ENCODE measurements at places on chromosomes 16 and 17.

- no peak for DNase-seq
These were observed 5.6 kb upstream of the NOTUM start for GRCh38 chr17:81966343-81967243.

DNA sequence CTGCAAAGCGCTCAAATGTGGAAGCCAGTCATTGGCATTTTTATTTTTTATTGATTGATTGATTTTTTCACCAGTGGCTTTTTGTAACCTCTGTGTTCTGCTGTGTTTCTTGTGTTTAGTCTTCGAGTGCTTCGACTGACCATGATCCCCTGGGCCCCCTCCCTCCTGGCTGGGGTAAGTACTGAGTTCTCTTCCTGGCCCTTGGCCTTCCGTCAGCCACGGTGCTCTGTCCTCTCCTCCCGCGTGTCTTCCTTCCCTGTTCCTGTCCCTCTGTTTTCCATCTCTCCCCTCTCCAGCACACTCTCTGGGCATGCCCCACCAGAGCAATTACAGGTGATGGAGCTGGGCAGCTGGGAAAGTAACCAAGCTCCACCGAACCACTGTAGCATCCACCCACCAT is 25.8 kb upstream of the CLEC18A start:
- no peak for DNase-seq

GRCh38 chr17:50169121-50169764 is 3.4 kb downstream of the SGCA start:
- DNase-seq, result peak; percentile 78

- no peak for DNase-seq
These were observed 12.8 kb downstream of the GPR179 start for GRCh38 chr17:38330941-38331411.

GRCh38 chr17:45782889-45783592 is 1.1 kb upstream of the CRHR1 start:
- no peak for DNase-seq

- no peak for DNase-seq
These were observed 594.8 kb upstream of the CDH5 start for GRCh38 chr16:65771707-65772106.

GRCh38 chr16:4233431-4233830 is 8.4 kb downstream of the SRL start:
- DNase-seq, result no peak

GRCh38 chr17:81010935-81011334 is 19.3 kb downstream of the CHMP6 start:
- no peak for DNase-seq

- DNase-seq, result no peak
These were observed 1.7 kb upstream of the NLRC3 start for GRCh38 chr16:3578610-3579551.

- DNase-seq, result no peak
These were observed 30.8 kb downstream of the AATF start for GRCh38 chr17:36979565-36979941.

- DNase-seq, result no peak
These were observed 9.8 kb downstream of the SOCS3 start for GRCh38 chr17:78349891-78350642.

- no peak for DNase-seq
These were observed 565.6 kb downstream of the WWOX start for GRCh38 chr16:78664811-78665772.

DNA sequence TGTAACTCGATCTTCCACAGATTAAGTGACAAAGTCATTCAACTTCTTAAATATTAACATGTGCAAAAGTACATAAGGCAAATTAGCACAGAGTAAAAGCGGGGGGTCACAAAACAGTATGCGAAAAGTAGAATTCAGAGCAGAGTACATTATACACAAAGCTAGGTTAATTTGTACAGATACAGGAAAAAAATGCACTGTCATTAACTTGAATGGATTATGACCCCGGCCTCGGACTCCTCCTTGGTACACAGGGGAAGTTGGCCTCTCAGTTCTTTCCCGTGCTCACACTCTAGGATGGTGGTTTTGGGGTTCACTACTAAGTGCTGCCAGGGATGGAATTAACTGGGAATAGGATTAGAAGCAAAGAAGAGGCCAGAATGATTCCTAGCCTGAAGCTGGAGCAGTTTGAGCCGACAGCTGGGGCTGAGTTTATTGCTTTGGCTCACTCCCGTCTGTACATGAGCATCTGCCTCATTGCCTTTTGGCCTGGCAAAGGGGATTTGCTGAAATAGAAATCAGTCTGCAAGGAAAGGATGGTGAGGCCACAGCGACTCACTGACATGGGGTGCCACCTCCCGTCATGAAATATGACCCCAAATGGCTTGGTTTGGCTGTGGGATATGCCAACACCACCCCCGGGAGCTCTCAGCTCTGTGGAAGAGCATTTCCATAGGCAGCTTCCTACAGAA is 23.6 kb downstream of the NTN1 start:
- no peak for DNase-seq

DNA sequence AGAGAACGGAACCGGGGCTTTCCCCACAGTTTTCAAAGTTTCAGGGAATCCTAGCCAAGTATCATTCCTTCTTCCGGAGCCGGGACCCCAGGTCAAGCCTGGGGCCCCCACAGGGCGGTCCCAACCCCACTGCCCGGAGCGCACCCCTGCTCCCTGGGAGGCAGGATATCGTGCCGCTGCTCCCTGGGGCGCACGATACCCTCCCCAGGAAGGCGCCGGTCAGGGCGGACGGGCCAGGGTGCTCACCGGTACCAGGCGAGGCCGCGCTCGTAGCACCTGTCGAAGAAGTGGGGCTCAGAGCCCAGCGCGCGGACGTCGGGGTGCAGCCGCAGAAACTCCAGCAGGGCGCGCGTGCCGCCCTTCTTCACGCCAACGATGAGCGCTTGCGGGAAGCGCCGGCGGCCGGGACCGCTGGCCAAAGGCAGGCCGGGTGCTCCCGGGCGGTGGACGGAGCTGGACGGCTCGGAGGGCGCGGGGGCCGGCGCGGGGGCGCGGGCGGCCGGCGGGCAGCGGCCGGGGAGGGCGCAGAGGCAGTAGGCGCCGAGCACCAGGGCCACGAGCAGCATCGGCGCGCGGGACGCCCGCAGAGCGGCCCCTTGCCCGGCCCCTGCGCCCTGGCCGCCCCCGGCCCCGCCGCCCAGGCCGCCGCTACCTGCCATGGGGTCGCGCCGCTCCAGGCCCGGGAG is 407 bp downstream of the HS3ST6 start:
- DNase-seq, result no peak

- DNase-seq, result no peak
These were observed 2.6 kb downstream of the LGALS3BP start for GRCh38 chr17:78976907-78977680.

- DNase-seq, result no peak
These were observed 49.9 kb downstream of the MAP1LC3B start for GRCh38 chr16:87441886-87442580.

DNA sequence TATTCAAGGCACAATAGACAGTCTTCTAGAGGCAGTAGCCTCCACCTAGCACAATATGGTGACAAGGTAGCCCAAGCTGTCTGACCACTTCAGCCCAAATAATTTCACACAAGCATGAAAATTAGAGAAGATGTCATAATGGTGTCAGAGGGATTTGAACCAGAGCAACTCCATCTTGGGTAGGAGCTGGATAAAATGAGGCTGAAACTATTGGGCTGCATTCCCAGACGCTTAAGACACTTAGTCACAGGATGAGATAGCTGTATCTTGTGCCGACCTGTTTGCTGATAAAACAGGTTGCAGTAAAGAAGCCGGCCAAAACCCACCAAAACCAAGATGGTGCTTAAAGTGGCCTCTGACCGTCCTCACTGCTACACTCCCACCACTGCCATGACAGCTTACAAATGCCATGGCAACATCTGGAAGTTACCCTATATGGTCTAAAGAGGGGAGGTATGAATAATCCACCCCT is 192.6 kb downstream of the CPPED1 start:
- no peak for DNase-seq

DNA sequence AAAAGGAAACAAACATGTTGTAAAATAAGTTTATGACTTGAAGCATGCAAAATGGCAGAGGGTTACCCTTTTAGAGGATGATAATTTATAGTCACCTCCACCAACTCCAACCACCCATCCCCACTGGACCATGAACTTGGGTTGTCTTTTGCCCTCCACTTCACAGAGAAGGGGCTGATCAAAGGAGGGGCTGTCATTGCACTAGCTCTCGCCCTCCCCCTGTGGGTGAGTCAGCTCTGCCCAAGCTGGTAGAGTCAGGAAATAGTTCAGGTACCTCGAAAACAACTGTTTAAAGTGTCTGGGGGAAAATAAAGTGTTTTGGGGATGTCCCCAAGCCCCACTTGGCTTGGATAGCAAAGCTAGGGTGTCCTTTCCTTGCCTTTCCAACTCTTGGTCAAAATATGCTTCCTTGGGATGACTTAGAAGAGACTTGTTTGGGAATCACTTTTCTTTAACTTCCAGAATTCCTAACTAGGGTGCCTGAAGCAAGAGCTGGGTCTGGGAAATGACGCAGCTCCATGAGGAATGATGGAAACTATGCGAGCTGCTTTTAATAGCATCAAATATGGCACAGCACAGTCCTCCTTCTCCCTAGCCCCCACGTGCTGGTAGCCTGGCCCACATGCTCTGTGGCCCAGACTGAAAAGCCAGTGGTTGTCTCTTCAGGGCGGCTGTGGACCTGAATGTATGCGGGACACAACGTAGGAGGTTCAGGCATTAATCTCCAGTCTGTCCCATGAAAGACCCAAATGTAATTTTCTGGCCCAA is 40.7 kb downstream of the TBX4 start:
- no peak for DNase-seq

GRCh38 chr16:67245674-67246080 is 1.6 kb downstream of the FHOD1 start:
- DNase-seq, result no peak

DNA sequence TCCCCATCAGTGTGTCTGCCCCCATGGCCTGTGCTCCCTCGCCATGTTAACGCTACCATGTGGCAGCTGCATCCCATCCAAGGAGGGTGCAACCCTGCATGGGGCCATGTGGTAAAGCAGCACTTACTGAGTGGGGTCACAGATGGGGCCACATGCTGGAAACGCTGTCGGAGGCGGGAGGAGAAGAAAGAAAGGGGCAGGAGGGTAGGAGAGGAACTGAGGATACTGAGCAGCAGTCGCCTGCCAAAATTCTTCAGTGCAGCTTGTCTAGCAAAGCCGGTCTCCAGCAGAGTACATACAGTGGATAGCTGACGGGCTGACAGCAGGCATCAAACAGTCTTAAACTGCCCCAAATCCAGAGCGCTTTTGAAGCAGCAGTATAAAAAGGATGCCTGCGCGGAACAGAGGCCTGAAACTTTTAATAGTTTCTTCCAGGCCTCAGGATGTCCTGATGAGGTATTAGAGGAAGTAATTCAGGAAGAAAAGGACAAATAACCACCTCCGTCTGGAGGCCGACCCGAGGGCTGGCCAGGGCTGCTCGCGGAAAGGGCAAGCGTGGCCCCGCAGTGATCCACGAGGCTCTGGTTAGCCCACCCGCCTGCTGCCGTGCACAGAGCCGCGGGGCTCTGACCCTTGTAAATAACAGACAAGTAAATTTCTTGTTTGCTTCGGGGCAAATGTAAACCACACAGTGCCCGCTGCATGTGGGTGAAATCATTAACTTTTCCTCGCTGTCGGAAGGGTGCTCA is 149.0 kb downstream of the CCDC182 start:
- DNase-seq, result no peak

DNA sequence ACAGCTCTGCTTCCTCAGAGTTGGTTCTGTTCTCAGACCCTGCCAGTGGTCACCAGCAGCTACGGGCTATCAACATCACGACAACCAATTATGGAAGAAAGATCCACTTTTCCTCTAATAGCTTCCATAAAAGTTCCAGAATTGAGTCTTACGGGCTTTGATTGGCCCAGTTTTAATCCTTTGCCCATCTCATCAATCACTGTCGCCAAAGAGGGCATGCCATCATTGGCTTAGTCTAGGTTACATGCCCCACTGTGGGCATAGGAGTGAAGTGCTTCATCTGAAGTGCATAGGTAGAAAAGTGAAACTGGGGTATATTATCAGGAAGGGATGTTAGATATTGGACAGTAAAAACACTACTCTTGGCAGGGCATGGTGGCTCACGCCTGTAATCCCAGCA is 76.6 kb upstream of the DHX40 start:
- no peak for DNase-seq

DNA sequence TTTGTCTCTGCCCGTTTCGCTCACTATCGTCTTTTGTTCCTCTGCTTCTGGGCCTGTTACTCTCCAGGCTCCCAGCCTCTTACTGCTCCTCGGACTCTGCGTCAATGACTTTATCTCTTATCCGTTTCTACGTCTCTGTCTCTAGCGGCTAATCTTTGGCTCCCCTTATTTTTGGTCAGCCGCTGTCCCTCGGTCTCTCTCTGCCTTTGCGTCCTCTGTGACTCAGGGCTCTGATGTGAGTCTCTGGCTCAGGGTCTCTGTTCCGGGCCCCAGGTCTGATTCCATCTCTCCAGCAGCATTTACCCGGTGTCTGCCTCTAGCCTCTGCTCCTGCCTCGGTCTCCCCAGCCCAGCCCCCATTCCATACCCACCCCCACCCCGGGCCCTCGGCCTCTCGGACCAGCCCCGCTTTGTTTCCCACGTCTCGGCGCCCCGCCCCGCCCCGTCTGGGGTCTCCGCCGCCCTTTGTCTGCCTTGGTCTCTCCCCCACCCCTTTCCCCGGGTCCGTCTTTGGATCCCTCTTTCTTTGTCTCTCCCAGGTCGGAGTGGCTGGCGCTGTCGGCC is 547 bp upstream of the ZNF48 start:
- no peak for DNase-seq

DNA sequence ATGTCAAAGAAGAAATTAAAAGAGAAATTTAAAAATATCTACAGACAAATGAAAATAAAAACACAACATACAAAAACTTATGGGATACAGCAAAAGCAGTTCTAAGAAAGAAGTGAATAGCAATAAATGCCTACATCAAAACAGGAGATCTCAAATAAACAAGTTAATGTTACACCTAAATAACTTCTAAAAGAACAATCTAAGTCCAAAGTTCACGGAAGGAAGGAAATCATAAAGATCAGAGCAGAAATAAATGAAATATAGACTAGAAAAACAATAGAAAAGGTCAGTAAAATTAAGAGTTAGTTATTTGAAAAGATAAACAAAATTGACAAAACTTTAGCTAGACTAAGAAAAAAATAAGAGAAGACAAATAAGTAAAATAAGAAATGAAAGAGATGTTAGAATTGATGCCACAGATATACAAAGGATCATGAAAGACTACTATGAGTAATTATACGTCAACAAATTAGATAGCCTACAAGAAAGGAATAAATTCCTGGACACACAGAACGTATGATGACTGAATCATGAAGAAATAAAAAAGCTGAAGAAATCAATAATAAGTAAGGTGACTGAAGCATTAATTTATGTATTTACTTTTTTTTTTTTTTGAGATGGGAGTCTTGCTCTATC is 100.4 kb downstream of the CEP112 start:
- no peak for DNase-seq

All from naive thymus-derived CD4-positive, alpha-beta T cell (primary cell).